ENCODE measurements at places on chromosomes 5 and 9. TPM values are rescaled to one million over a fixed set of nuclear protein-coding genes. Genes with fewer than 3 reads are reported as not detected.
A peak's percentile ranks its signal among the peaks of the same experiment; 100 is the strongest.

Gene SECISBP2
- 43.4 TPM for total RNA-seq

Gene SLC4A9
- total RNA-seq = 0.44 TPM

Gene FLT4
- 0.25 TPM for total RNA-seq

- DNase-seq = no peak
Observed at GRCh38 chr5:134083517-134083916, 31.0 kb upstream of the TCF7 start.

- DNase-seq = no peak
Observed at GRCh38 chr5:69378376-69378775, 8.8 kb downstream of the RAD17 start.

DNA sequence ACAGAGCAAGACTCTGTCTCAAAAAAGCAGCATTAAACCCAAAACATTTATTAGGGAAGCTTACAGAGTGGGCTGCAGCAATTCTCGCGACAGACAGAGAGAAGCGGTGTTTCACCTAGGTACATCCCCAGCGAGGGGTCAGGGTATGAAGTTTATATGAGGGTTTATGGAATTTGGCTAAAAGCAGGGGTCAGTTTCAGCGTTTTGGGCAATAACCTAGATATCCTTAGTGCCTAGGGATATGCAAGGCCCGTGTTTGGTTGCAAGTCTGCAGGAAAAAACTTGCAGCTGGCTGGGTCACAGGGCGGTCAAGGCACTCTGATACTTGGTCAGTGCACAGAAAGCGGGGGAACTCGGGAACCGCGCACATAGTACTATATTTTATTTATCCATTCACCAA is 649 bp upstream of the GLE1 start:
- no peak for DNase-seq

- DNase-seq = peak; percentile 81
Observed at GRCh38 chr9:130042885-130043653, at the start of gene FNBP1. Gene FNBP1, minus strand, starts transcription at chr9:130043189. Its CDS starts 214 bp downstream, at chr9:130042975.

DNA sequence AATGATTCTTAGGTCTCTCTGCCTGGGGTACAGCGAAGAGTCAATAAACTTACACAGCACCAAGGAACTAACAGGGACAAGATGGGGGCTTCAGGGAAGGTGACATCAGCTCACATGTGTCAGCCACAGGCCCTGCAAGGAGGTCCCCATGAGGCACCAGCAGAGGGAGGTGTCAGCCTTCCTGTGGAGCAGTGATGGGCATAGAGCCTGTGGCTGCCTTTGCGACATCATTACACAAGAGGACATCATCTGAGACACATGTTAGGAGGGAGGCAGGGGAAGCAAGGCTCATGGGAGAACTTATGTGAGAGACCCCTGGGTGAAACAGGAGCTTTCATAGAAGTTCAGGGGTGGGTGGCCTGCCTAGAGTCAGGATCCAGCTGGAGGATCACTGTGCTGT is 389.6 kb downstream of the SEMA5A start:
- no peak for DNase-seq

DNA sequence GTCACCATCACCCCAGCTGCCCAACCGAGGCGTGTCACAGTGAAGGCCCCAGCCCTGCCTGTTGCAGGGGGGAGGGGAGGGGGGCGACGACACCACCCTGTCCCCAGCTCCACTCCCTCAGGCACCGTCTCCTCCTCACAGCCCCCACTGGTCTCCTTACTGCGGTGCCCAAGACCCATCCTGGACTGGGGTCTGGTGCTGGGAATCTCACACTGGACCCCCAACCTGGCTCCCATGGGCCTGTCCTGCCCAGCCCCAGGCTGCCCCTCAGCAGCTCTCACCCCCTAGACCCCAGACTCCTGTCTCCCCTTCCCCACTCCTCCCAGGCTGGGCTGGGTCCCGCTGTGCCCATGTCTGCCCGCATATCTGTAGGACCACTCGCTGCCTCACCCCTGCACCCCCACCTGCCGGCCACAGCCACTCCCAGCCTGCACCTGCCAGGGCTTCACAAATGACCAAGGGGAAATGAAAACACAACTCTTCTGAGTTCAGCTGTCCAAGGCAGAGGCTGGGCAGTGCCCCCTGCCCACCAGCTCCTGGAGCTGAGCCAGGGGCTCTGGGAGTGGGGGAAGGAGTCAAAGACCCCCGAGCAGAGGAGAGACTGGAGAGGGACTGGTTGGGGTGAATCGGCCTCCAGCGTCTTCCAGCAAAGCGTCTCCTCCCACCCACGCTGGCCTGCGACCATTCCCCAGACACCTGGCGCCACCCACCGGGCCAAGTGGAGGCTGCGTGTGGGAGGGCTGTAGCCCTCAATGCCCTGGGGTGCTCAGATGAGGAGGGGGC is 32.6 kb upstream of the EGFL7 start:
- DNase-seq = peak; percentile 72

GRCh38 chr5:131863700-131864099 is 66.9 kb upstream of the FNIP1 start:
- DNase-seq = no peak

DNA sequence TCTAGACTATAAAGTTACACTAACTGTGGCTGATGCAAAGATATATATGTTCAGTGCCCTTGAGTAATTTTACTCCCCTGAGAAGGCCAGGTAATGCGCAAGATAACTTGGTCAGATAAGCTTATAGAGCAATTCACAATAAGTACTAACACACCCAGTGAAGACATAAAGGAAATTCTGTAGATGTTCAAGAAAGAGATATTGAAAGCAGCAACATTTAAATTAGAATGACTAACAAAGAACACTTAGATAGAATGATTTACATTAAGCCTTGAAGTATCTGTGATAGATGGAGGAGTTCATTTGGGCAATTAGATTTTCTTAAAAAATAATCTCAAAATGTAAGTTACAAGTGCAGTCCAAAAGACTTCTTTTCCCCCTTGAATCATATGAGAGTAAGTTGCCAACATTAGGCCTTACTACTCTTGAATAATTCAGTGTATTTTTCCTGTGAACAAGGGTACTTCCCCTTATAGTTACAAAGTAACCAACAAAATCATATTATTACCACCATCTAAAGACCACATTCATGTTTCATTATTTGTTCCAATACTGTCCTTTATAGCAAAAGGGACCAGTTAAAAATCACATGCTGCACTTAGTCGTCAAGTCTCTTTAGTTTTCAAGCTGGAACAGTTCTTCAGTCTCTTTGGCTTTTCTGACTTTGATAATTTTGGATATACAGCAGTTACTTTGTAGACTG is 44.4 kb upstream of the ELOVL7 start:
- DNase-seq = no peak

DNA sequence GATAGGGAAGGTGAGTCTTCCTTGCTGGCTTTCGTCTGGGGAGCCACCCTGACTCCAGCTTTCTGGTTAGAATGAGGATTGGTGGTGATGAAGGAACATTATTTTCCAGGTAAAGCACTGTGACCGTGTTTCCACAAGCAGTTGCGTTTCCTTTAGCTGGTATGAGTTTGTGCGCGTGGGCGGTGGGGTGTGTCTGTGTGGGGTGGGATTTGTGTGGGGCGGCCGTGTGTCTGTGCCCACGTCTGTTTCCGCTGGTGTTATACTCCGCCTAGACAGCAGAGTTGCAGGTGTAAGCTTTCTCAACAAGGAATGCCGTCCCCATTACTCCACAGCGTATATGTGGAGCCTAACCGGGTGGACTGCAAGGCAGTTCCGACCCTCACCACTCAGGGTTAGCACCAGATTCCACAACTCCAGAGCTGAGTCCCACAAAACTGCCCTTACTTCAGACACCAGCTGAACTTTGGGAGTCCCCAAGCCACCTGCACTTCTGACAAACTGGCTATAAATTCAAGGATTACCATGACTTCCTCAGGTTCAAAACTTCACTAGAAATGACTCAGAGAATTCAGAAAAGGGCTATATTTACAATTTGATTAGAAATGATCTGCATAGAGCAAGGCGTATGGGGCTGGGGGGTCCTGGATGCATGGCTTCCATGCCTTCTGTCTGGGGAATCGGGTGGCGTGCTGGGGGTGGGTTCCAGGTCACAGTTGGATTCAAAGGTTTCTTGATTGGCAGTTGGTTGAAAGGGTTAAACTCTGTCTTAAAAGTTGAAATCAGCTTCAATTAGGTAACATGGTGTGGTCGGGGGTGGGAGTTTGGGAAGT is 29.8 kb downstream of the PROP1 start:
- DNase-seq = no peak

GRCh38 chr5:127988146-127988760 is 95.3 kb upstream of the SLC12A2 start:
- no peak for DNase-seq

GRCh38 chr5:149062371-149063016 is 368 bp downstream of the SH3TC2 start:
- DNase-seq = no peak

GRCh38 chr9:86126998-86127972 is 27.9 kb upstream of the GOLM1 start:
- no peak for DNase-seq

- no peak for DNase-seq
Observed at GRCh38 chr9:125633116-125633745, 73.8 kb downstream of the MAPKAP1 start.

DNA sequence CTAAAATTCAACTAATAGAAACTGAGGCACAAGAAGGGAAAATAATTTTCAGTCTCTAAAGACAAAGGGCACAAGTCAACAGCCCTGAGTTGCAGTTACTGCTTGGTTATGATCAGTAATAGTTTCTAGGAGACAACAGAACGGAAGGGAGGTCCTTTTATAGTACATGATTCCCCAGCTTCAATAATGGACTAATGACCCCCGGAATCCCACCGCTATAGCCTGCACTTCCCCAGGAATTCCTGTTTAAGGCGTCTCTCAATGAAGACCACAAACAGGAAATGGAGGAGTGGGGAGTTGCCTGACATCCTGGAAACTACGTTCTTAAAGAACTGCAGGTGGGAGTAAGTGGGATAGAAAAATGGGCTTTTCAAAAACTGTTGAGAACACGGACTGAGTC is 60.6 kb downstream of the DIAPH1 start:
- no peak for DNase-seq

DNA sequence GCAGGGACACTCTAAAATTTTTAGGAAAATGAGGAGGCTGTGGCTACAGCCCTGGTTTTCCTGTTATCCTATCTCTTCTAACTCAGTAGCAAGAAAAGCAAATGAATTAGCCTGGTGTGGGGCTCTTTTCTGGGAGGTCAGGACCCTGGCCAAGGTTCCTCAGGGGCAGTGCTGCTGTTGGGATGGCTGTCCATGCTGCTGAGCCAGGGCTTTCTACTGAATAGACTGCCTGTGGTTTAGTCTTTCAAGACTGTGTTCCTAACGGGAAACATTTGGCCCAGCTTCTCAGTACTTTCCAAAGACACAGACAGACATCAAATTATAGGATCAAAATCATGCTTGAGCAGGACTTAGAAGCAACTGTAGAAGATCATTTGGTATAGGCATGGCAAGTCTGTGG is 18.1 kb downstream of the TNC start:
- no peak for DNase-seq

GRCh38 chr5:115831163-115831768 is 10.1 kb downstream of the ATG12 start:
- peak; percentile 41 for DNase-seq
